ENCODE measurements at places on chromosomes 12 and 14. TPM values are rescaled to one million over a fixed set of nuclear protein-coding genes. Genes with fewer than 3 reads are reported as not detected.

- no peak for DNase-seq
These were observed 5.5 kb upstream of the HOXC9 start for GRCh38 chr12:53994264-53995001.

DNA sequence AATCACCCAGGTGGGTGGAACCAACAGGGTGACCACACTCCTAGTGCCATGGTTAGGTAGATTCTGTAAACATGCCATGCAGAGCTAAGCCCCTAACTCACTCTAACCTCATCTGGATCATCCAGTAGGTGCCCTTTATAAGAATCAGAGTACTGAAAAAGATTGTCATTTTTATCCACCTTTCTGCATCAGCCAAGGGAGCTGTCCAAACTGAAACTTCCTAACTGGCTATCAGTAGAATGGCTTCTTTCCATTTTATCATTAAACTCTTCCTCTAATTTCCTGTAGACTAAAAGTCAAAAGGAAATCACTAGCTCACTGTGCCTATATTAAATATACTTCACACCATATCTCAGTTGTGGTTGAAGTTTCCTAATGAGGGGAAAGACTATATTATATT, 6.5 kb downstream of the KCNK10 start:
- DNase-seq = no peak

DNA sequence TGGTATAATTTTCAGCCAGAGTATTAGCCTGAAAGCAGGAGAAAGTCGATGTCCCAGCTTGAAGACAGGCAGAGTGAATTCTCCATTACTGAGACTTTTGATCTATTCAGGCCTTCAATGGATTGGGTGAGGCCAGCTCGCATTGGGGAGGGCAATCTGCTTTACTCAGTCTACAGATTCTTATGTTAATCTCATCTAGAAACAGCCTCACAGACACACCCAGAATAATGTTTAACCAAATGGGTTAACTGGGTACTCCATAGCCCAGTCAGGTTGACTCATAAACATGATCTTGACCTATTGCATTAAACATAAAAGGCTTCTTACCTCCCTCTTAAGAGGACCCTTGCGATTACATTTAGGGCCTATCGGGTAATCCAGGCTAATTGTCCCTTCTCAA, 118.0 kb downstream of the KTN1 start:
- no peak for DNase-seq

DNA sequence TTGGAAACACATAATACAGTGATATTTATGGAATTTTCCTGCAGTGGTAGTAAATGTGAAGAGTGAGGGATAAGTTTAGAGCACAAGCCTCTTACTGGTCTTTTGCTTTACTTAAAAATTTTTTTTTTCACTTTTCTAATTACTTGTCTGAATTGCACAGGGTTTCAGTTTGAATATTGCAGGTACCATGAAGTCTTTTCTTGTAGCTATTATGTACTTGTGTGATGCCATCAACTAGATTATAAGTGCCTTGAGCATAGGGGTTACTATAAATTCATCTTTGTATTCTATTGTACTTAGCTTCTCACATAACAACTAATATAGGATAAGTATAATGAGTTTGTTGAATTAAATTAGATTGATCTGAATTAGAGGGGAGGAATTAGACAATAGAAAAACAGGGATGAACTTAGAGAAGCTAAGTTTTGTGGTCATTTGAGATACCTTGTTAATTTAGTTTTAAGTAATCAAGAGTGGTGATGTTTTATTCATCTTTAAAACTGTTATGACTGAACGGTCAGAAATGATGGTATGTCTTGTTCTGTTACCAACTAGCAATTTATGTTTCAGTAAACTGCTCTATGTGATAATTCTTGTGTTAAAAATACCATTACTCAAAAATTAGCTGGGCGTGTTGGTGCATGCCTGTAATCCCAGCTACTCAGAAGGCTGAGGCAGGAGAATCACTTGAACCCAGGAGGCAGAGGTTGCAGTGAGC, 42.1 kb downstream of the CCDC91 start:
- no peak for DNase-seq

DNA sequence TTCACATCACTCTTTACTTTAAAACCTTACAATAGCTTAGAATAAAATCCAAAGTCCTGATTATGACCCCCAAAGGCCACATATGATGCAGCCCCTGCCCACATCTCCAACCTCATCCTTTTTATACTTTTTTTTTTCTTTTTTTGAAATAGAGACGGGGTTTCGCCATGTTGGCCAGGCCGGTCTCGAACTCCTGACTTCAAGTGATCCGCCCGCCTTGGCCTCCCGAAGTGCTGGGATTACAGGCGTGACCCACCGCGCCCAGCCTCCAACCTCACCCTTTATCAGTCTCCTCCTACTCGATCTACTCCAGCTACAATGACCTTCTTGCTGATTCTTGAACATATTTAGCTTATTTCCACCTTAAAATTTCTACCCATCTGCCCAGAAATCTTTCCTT, 1.2 kb upstream of the MAPKAPK5 start:
- peak; percentile 46 for DNase-seq

DNA sequence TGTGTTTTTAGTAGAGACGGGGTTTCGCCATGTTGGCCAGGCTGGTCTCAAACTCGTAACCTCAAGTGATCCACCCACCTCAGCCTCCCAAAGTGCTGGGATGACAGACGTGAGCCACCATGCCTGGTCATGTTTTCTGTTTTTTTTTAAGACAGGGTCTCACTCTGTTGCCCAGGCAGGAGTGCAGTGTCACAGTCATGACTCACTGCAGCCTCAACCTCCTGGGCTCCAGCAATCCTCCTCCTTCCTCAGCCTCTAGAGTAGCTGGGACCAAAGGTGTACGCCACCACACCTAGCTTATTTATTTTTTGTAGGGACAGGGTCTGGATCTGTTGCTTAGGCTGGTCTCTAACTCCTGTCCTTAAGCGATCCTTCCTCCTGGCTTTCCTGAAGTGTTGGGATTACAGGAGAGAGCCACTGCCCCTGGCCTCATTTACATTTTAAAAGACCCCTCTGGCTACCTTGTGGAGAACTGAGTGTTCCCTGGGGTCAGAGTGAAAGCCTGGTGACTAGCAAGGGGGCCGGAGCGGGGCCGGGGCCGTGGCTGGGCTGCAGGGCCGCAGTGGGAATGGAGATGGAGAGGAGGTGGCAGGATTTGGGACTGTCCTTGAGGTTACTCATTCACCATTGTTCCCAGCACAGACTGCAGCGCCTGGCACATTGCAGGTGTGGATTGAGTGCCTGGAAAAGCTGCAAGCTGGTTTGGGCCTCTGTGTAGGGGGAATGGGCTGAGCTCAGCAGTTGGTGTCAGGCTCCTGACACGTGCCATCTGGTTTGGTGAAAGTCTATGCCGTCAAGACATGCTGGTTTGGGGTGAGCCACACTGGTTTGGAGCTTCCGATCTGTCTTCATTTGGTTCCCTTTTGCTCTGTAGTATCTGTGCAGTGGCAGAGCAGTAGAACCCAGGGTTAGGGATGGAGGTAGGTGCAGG, 18.1 kb downstream of the KMT5A start:
- no peak for DNase-seq

DNA sequence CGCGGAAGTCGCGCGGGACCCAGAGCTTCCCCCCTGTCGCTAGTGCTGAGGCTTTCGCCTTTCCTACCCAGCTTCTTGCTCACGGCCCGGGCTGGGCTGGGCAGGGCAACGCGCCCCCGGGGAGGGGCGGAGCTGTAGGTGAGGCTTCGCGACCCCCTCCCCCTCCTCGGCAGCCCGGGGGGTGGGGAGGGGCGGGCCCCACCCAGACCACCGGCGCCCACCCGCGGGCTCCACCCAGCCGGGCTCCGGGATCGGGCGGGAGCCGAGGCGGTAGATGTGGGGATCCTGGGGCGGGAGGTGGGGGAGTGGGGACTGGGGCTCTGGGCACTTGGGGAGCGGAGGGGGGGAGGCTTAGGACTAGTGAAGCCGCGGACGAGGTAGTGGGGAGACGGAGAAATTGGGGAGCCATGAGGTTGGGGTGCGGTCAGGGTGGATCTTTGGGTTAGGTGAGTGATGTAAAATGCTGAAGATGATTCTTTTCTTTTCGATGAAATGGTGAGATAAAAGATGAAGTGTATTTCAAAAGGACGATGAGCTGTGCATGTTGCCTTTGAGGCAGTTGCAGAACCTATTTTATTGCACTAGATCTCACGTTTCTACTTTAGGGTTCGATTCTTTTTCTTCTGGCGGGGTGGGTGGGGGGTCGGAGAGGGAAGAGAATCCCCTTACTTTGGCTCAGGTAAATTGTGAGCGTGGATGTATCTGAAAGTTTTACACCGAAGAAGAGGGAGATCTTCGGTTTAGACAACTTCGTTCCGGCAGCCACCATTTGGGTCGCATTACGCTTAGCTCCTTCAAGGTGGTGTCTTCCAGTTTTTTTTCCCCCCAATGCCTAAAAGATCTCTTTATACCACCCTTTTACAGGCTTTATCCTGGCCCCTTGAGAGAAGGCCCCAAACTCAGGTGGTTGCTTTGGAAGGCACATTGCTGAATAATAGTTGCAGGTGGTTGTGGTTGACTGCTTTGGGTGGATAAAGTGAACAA, 619 bp downstream of the ERC1 start:
- DNase-seq = no peak

DNA sequence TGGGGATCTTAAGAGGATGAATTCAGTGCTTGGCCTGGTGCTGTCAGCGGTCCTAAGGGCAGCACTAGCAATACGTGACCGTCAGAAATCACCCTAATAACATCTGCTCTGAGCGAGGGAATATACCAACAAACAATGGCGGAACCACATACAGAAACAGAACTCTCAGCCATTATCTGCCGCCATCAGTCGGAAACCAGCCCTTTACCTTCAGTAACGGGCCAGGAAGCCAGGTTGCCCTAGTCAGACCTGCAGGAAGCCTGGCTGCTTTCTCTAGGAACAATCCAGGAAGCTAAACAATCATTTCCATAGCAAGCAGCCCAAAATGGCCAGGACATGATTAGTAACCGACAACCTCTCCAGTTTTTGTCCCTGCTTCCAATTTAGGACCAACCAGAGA, 5.6 kb downstream of the CDCA4 start:
- DNase-seq = no peak

DNA sequence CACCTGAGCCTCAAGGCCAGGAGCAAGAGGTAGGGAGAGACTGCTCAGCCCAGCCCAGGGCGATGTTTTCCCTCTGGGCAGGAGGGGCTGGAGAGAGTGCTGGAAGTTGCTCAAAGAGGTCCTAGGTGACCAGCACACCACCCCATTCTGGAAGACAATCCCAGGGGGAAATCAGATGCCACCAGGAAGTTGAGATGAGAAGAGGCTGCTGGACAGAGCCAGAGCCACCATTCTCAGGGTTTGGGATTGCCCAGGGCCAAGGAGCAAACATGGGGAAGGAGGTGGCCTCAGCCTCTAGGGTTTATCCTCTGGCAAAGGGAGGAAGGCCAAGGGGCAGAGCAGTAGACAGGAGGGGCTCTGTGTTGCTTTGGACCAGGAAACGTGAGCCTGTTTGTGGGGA, 11.6 kb downstream of the CCDC85C start:
- no peak for DNase-seq

GRCh38 chr12:71440763-71441748, 1.5 kb downstream of the LGR5 start:
- DNase-seq = peak; percentile 52

- no peak for DNase-seq
These were observed 40.9 kb upstream of the FZD10 start for GRCh38 chr12:130121226-130122000.

GRCh38 chr14:74571901-74572725, 39.9 kb downstream of the LTBP2 start:
- DNase-seq = no peak

GPHB5 gene
- not detected for total RNA-seq

AHSA1 gene
- total RNA-seq = 102 TPM

NGB gene
- total RNA-seq = 0.14 TPM

All from mucosa of descending colon (tissue), 3 donors.